ENCODE measurements at places on chromosomes 12 and 14.

- no peak for DNase-seq
These were observed 32.1 kb upstream of the C2CD5 start for GRCh38 chr12:22576473-22576872.

DNA sequence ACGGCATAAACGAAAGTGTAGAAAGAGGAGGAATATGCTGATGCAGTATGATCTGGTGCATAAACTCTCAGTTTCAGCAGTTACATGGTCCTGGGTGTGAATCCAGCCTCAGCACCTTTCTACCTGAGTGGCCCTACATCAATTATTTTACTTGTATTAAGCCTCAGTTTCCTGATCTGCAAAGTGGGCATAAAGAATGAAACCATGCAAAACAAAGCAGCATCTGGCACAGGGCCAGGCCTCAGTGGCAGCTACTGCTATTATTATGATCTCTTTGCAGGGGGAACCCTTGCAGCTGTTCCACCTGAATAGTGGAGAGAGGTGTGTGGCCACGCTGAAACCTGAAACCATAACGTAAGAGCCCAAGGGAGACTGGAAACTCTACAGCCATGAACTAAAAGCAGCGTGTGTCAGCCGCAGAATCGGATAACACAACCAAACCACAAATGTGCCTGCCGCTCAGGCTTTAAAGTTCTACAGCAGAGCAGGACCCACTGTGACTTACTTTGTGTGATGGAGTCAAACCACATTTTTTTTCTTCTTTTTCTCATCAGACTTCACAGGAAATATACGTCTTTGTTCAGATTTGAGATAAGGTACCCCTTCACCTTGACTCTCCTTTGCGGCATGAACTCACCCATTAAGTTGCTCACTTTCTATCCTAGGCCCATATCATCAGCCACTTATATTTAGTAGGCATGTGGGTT, 29.2 kb upstream of the FOS start:
- peak; percentile 71 for DNase-seq

DNA sequence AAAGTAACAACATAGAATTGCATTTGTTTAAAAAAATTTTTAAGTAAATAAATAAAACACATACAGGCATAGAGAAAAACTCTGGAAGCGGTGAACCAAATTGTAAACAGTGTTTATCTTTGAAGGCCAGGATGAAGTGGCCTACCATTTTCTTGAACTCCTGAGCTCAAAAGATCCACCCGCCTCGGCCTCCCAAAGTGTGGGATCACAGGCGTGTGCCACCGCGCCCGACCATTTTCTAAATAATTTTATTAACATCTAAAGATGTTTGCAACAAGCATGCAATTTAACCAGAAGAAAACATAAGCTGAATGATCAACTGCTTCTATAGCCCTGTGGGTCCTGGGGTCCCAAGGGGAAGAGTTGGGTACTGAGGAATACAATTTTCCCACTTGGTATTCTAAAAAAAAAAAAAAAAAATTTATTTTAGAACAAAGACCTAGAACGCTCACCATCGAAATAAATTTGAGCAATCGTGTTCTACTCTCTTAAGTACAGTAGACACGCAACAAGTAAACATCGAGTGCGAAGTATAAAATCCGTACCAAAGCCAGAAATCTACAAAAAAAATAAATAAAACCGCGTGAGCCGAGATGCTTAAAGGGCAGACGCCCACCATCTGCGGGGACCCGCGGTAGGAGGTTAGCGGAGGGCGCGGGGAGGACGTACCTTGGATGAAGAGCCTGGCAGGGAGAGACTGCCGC, 484 bp downstream of the MIS18BP1 start:
- no peak for DNase-seq

DNA sequence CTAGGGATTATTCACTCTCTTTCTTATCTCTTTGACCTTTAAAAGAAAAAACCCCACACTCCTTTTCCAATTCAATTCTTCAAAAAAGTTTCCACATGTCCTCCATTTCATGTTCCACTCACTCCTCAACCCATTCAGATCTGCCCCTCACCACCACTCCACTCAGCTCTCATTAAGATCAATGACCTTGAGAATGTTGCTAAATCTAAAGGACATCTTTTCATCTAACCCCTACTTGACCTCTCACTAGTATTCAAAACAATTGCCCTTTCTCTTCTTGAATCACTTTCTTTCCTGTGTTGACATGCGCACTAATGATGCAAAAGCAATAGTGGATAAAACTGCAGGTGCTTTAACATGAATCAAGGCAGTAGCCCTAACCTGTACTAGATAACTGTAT, 9.9 kb downstream of the HECTD1 start:
- no peak for DNase-seq

DNA sequence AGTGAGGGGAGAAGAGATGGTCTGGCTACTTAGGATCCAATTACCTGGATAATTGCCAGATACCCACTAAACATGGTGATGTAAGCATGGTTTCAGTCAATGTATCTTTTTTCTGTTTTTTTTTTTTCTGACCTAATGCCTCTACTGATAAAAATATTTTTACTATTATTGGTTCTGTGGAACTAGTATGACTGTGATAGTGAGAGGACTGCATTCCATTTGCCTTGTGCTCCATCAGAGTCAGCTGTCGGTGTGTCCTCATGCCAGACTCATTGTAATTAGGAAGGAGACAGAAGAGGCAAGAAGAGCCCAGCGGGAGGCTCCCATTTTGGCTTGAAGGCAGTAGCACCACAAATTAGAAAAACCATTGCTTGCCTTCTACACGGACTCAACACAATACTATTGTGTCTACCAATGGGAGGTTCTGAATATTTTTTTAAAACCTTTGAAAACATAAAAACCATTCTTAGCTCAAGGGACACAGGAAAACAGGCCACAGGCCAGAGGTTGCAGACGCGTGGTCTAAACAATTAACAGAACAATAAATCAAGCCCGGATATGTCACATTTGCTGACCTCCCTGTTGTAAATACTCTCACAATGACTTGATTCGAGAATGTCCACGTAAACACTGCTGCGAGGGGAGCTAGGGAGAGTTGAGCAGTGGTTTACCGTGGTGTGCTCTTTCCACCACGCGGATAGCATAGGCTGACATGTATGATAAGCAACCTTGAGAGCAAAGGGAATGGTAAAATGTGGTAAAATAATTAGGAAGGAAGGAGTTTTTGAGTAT, 13.5 kb upstream of the DCP1B start:
- no peak for DNase-seq

DNA sequence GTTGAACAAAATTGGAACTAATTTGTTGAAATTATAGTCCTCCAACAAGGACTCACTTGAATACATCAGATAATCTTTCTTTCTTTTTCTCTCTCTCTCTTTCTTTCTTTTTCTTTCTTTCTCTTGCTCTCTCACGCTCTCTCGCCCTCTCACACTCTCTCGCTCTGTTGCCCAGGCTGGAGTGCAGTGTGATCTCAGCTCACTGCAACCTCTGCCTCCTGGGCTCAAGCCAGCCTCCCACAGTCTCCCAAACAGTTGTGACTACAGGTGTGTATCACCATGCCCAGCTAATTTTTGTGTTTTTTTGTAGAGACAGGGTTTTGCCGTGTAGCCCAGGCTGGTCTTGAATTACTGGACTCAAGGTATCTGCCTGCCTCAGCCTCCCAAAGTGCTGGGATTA, 22.8 kb downstream of the WDR20 start:
- DNase-seq: no peak

DNA sequence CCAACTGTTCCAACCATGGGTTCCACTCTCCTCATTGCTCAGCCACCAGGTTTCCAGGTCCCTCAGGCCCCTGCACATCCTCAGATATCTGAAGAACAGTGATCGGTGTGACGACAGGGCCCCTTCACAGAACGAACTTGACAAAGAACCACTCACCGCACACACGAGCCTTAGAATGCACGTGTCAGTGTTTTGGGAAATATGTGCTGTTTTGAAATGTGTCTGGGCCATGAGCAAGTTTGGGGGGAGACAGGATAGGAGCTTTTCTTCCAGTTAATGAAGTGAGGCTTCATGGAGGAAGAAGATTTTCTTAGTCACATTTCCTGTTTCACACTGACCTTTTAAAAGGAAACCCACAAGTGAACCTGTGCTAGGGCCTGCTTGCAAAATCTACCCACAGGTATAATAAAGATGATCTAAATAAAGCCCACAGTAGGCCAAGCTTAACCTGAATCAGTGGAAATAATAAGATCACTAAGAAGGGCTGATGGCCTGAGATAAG, 58.6 kb downstream of the ZFP36L1 start:
- DNase-seq: no peak

- DNase-seq: no peak
These were observed 2.0 kb upstream of the CCDC197 start for GRCh38 chr14:93994919-93995682.
